Right lung (tissue), 10 donors: ENCODE measurements at places on chromosomes 5 and 9.

- no peak for DNase-seq
Observed at GRCh38 chr5:160486573-160486972, 64.9 kb downstream of the PTTG1 start.

GRCh38 chr5:87899721-87900131 lies 368.9 kb downstream of the TMEM161B start:
- no peak for DNase-seq

GRCh38 chr5:73256862-73257261 lies 83.9 kb downstream of the TMEM174 start:
- DNase-seq, result no peak

DNA sequence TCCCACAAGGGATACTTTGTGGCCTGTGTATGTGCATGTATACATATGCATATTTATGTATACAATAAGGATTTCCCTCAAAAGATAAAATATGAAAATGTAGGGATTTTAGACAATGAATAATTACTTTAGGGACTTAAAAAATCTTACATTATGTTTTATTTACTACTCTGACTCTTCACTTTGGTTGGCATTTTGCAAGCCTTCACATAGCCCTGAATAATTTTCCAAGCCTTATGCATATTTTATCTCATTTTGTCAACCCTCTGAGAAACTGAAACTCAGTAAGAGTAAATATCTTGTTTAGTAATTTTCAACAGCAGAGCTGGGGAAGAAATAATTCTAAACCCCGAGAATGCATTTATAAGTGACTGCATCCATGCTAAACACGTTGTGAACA lies 153.0 kb upstream of the SLC24A2 start:
- no peak for DNase-seq

DNA sequence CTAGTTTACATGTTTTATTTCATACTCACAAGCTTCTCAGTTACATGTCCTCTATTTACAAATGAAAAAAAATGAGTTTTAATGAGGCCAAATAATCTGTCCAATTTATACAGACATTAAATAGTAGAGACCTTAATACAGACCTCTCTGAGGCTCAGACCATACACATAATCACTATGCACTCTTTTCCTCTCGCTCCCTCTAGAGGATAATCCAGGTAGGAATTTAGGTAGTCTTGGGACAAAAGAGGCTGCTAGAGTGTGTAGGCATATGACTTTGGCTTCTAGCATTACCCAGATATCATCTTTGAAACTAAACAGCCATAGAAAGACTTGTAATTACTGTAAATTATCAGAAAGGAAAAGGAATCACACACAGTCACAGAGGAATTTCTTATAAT lies 444.7 kb downstream of the HINT1 start:
- peak; percentile 16 for DNase-seq

DNA sequence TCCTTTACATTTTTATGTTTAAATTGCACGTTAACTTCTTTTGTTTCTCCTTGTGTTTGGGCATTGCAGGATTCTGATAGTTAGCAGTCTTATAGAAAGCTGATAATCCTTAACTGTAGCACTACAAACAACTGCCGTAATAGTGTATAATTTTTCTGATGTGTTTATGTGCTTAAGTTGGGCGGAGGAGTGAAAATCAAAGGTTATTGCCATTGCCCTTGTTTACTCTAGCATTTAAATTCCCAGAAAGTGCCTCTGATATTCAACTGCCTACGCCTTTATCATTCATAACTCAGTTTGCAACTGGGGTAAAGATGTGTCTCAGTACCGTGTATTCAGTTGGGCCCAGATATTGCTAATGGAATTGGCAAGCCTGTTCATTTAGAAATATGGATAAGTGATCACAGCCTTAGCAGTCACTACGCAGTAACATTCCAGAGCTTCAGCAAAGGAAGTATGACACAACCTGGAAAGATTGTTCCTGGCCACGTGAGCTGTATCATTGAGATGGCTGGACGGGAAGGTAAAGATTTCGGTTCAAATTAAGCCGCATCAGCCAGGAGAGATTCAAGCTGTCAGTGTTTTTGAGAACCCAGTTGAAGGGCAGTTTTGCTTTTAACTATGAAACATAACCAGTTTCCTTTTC lies 28.1 kb upstream of the LRRTM2 start:
- DNase-seq, result no peak
